ENCODE measurements at places on chromosomes 4 and X.

- DNase-seq, result no peak
These were observed at the start of gene SLITRK4 for GRCh38 chrX:143635915-143636314. Gene SLITRK4 (minus strand): TSS chrX:143636101. CDS start chrX:143631108, 4,993 bp downstream.

DNA sequence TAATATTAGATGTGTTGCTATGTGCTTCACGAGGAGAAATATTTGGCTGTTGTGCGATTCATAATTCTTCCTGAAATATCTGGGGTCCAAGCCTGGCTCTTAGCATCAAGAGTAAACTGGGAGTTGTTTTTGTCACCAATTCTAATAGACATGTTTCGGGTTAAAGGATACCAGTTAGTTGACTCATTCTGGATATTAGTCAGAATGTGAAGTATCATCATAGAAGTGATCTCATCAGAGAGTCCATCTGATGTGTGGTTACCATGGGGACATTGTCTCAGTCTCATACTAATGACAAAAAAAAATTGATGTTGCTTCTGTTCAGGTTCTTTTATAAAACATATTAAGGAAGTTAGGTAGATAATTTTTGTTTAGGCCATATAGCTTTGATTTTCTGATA is 57.2 kb upstream of the MTMR1 start:
- DNase-seq, result no peak

DNA sequence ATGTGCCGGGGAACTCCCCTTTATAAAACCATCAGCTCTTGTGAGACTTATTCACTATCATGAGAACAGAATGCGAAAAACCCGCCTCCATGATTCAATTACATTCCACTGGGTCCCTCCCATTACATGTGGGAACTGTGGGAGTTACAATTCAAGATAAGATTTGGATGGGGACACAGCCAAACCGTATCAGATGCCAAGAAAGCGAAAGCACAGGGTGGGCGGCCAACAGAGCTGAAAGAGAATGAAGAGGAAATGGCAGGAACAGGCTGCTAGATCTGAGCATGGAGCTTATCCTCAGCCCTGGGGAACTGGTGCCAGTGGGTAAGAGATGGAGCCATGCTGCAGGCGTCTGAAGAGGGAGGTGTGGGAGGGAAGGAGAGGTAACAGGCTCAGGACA is 117.7 kb upstream of the PNPLA4 start:
- DNase-seq, result no peak

- no peak for DNase-seq
These were observed 407.9 kb downstream of the PCDH18 start for GRCh38 chr4:137124278-137124932.

GRCh38 chr4:25002681-25003080 is 28.1 kb downstream of the LGI2 start:
- DNase-seq, result no peak

GRCh38 chrX:49059201-49059600 is 402 bp downstream of the CCDC120 start:
- no peak for DNase-seq

- DNase-seq, result no peak
These were observed 555 bp upstream of the PGM2 start for GRCh38 chr4:37825968-37826294.

- no peak for DNase-seq
These were observed 626.8 kb downstream of the TLL1 start for GRCh38 chr4:166499820-166500219.
